HT-29 (cell line): ENCODE measurements at places on chromosomes 5 and 9. TPM values are rescaled to one million over a fixed set of nuclear protein-coding genes. Genes with fewer than 3 reads are reported as not detected.
A peak's percentile ranks its signal among the peaks of the same experiment; 100 is the strongest.

Gene PDE6A
- not detected in 2 replicates for total RNA-seq

Gene PCDHA3
- total RNA-seq: not detected in 2 replicates

Gene PCDHB12
- 0.13 and 0.18 TPM in 2 replicates for total RNA-seq

Gene TMEM171
- total RNA-seq: not detected in 2 replicates

Gene ARHGEF39
- total RNA-seq: 16.2 and 23.4 TPM in 2 replicates

Gene ABO
- total RNA-seq: 3.1 and 4.8 TPM in 2 replicates

GRCh38 chr5:177496070-177496726 lies 1.2 kb downstream of the PDLIM7 start:
- peak; percentile 64 for DNase-seq

DNA sequence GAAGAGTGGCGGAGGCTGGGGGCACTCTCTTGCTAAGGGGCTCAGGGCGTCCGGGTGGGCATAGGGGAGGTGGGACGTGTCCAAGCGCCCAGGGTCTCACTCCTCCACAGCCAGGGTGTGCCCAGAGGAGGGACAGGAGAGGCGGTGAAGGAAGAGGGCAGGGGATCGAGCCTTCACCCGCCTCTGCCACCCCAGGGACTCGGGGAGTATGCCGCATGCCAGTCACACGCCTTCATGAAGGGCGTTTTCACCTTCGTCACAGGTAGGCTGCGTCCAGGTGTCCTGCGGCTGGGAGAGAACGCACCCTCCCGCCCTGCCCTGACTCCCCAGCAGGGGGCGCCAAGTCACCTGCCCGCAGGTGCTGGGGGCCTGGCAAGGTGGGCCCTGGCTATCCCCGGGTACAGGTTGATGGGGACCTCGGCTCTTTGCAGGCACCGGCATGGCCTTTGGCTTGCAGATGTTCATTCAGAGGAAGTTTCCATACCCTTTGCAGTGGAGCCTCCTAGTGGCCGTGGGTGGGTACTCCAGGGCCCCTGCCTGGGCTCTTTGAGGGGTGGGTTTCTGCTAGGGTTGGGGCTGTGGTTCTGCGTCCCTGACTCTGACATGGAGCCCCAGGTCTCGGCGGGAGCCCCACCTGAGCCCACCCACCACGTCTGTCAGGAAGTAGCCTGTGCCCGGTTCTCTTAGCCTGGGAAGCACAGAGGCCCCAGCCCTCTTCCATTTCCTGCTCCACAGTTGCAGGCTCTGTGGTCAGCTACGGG lies 552 bp downstream of the TMEM141 start:
- peak; percentile 84 for DNase-seq

DNA sequence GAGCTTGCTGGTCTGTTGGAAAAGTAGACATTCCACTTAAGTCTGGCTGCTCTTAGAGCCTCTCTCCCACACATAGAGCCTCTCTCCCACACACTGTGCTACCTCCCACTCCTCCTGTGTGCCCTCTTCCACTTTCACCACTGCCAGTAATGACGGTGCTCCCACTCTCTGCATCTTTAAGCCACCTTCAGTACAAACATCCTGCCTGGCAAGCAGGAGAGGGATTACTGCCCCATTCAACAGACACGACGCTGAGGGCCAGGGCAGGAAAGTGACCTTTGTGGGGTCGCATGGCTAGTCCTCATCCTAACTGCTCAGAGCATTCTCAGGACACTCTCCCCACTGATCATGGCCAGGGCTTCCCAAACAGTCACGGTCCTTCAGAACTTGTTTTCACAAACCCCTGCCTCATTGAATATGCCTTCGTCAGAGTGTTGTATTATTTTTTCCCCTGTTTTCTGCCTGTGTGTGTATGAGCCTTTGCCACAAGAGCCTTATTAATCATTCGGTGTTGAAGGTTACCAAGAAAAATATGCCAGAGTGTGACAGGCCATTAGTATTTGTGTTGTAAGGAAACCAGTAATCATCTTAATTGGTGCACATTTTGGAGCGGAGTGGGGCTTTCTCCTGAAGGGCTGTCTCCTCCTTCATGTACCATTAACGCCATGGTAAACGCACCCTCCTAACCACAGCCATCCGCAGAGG lies 87.1 kb upstream of the SAP30L start:
- no peak for DNase-seq

DNA sequence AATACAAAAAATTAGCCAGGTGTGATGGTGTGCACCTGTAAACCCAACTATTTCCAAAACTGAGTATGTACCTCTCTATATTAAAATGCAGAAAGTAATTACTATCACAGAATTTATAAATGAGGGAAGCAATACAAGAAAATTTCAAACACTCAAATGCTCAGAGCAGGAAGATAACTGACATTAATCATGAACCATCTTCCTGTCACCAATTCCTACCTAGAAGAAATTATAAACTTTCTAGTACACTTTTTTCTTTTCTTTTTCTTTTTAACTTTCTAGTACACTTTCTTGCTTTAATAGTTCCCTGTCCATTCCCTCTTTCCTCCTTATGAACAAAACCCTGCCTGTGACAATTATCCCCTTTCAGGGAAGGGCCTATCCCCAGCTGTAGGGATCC lies 106.8 kb downstream of the MED27 start:
- no peak for DNase-seq

- no peak for DNase-seq
Measured at GRCh38 chr9:126207256-126207655, 119.4 kb upstream of the MVB12B start.

DNA sequence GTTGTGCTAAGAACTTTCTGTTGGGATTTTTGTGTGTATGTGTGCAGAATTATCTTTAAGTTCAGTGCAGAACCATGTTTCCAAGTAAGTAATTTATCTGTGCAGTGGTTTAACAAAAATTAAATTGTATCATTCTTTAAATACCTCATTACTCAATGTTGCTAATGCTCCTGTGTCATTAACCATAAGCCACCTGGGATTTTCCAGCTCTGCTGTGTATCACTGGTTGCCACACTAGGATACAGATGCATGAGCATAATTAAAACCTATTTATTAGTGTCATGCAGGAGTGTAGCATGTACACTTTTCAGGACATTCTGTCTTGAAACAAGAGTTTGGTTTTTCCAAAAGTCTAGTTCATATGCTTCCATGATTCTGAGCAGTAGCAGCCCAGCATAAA lies 120.4 kb upstream of the PTGER4 start:
- DNase-seq: no peak

DNA sequence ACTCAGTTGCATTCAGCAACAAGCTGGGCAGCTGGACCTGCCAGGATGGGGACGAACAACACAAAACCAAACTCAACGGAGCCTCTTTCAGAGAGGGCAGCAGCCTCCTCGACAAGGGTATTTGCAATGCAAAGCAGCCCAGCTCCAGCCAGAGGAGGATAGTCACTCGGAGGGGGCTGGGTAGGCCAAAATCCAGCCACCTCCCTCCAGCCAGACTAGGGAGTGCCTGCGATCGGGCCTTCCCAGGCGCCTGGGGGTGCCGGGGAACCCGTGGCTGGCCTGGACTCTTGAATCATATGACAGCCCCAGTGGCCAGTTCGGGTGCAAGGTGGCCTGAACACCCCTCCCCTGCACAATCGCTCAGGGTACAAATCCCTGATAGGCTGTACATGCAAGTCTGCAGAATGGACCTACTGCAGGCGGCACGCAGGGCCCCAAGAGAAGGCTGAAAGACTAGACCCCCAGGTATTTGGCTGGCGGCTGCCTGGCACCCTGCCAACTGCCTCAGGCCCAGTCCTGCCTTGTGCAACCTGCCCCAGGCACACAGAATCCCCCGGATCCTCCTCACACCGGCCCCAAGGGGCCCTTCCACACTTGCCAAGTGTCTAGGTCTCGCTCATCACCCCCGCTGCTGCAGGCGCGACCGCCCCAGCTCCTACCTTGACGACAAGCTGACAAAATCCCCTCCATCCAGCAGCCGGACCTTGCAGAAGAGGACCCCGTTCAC lies 1.3 kb downstream of the EEIG1 start:
- DNase-seq: peak; percentile 72

GRCh38 chr5:2877522-2877921 lies 126.0 kb upstream of the IRX2 start:
- DNase-seq: no peak

- DNase-seq: no peak
Measured at GRCh38 chr5:54692631-54693030, 175.1 kb downstream of the SNX18 start.

- DNase-seq: no peak
Measured at GRCh38 chr5:2866662-2867372, 115.3 kb upstream of the IRX2 start.

GRCh38 chr9:20640331-20641187 lies 18.3 kb upstream of the MLLT3 start:
- peak; percentile 45 for DNase-seq

- peak; percentile 6 for DNase-seq
Measured at GRCh38 chr9:76415154-76415553, 20.9 kb upstream of the RFK start.

GRCh38 chr5:131548176-131548575 lies 86.9 kb downstream of the RAPGEF6 start:
- DNase-seq: no peak

- DNase-seq: no peak
Measured at GRCh38 chr5:31396611-31397295, 135.1 kb downstream of the DROSHA start.

DNA sequence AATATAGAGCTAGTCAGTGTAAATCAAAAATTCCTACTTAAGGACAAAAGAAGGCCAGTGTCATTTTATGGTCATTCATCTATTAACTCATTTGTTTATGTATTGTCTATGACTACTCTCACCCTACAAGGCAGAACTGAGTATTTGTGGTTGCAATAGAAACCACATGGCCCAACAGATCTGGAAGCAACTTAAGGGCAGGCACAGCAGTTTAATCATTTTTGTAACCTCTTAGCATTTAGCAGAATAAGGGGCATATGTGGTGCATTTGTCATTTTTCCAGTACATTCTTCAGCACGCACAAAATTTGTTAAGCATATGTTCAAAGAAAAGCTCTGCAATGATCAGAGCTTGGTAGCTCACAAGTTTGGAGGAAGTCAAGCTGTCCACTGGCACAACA lies 1.1 kb downstream of the FKBP15 start:
- DNase-seq: no peak

- no peak for DNase-seq
Measured at GRCh38 chr5:106088462-106088861, 1582.3 kb downstream of the EFNA5 start.

DNA sequence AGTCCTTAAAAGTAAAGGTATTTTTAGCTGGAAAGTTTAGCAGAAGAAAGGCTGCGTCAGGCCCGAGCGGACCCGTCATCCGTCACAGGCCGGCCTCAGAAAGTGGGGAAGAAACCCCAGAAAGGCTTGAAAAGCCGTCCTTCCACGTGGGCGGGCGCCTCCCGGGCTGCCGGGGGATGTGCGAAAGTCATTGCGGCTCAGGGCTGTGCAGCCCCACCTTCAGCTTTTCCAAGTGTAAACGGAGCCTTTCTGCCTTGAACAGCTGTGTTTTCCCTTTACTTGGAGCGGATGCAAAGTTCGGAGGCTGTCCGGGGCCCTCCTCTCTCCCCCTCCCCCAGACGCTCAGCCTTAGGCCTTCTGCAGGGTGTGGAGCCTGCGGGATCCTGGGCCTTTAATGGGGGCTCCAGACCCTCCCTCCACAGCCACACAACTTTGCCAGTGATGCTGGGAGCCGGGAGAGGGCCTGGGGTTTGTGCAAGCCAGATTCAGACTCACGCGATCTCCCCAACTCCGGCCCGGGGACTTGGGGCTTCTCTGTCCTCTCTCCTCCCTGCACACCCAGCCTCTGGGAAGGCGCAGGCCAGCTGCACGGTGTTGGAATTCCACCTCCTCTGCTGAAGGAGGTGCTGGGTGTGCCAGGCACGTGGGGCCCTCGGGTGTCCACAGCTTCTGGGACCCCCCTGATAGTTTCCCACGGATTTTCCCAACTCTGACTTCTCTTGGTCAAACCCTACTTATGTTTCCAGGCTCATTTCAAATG lies 95.5 kb upstream of the RAPGEF1 start:
- no peak for DNase-seq

GRCh38 chr9:128094950-128095544 lies 27.0 kb downstream of the SLC25A25 start:
- DNase-seq: no peak
